ENCODE measurements at places on chromosomes 1 and 21.

DNA sequence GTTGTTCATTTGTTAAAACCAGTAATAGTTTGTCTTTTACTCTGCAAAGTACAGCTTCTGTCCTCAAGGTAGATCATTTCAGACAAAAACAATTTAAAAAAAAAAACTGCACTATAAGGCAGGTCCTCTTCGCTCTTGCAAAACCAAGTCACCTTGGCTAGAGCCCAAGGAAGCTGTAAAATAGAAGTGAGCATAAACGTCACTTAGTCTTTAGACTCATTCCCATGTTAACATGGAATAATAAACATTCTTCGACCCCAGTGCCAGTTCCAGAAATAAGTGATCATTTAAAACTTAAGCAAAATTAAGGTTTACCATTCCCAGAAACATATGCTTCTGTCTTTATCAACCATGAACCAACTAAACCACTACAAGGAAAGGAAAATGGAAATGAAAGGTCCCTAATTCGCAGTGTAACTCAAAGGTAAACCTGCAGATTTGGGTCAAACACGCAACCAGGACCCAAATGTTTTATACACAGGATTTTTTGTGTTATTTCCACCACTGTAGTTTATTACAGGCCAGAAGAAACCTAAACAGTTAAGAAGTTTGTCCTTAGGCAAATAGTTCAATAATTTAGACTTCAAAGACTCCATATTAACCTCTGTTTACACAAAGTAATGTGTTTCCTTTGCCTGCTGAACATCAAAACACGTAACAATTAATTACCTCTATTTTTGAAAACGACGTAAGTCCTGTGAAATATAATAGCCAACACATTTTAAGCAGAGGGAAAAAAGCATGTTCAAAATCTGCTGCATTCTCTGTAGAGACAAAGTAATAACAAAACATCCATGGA is 54.6 kb downstream of the TGFBR3 start:
- no peak for DNase-seq

DNA sequence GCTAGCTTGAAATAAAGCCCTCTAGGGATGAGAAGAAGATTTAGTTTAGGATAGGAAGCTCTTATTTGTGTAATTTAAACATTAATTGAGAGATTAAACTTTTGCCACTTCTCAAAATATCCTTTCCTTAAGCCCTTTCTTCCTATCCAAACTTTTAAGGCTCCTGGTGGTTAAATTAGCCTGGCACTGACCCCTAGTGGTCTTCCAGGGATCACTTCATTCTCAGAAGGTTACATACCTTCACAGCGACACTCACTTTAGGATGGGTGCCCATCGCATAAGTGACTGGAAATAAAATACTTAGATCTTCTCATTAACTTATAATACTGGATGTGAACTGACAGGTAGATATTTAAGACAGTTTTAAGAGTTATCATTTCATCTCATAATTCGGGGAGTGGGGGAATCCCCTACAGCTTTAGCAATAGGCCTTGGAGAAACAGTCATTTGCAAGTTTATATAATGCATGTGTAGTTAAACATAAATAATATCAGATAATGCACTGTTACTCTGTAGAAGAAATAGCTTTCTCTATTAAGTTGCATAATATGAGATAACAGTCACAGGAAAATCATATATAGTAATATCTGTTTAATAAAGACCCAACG is 7.4 kb downstream of the LHX9 start:
- peak; percentile 30 for DNase-seq

GRCh38 chr1:53391982-53392381 is 64.1 kb upstream of the LRP8 start:
- no peak for DNase-seq

- DNase-seq: no peak
Measured at GRCh38 chr1:26784886-26785285, 2.9 kb upstream of the PIGV start.

- no peak for DNase-seq
Measured at GRCh38 chr1:16998589-16998988, 13.1 kb downstream of the ATP13A2 start.

DNA sequence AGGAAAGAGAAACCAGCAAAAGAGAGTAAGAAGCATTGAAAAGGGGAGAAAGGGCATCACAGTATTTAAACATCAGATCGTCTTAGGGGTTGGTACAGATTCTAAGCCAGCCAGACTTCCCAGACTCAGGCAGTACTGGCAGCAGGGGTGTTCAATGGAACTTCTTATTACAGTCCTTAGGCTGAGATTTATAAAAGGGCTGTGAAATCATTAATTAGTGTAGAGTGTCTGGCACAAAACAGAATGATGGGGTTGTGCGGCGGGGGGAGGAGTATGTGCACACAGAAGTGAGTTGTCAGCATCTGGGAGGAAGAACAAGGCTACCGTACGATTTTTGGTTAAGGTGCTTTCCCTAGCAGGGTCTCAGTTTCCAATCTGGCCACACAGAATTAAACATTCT is 38.2 kb downstream of the ARHGEF11 start:
- no peak for DNase-seq

DNA sequence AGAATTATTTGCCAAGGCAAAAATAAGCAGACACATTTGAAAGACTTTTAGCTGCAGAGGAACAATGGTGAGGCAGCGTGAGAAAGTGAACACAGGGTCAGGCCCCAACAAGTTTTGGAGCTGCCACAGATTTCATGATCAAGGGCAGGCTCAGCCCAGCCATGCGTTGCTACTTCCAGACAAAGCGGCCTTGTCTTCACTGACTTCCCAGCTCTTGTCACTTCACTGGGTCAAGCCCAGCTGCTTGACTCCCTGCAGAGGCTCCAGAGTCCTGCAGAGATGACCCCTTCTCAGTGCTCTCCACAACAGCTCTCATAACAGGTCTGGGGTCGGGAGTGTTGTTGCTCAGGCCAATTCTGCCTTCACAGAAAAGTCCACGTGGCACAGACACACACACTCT is 35.8 kb downstream of the HHAT start:
- DNase-seq: peak; percentile 17

DNA sequence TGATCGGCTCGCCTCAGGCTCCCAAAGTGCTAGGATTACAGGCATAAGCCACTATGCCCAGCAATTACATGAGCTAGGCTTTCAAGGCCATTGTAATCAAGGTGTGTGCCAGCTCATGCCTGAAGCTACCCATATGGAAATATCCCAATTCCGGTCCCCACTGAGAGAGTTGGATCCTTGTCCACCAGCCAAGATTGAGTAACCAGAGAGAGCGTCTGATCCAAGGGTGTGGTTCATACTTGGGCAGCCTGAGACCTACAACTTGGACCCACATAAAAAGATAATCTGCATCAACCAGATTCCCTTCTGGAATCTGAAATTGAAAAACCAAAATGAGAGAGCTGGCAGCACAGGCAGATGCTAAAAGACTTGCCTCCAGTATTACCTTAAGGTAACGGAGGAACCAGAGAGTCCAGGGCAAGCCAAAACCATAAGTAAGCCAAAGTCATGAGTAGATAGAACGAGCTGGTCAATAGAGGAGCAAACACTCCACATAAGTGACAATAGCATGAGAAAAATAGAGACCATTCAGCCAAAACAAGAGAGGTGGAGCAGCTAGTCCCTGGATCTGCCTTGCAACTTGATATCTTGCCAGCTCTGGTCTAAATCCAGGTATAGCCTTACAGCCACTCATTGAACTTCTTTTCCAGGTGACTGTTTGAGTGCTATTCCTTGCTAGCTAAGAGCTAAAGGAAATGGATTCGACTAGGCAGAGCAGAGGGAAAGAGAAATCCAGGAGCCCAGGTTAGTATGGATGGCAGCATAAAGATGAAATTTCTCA is 63.8 kb upstream of the ATP1A1 start:
- no peak for DNase-seq

DNA sequence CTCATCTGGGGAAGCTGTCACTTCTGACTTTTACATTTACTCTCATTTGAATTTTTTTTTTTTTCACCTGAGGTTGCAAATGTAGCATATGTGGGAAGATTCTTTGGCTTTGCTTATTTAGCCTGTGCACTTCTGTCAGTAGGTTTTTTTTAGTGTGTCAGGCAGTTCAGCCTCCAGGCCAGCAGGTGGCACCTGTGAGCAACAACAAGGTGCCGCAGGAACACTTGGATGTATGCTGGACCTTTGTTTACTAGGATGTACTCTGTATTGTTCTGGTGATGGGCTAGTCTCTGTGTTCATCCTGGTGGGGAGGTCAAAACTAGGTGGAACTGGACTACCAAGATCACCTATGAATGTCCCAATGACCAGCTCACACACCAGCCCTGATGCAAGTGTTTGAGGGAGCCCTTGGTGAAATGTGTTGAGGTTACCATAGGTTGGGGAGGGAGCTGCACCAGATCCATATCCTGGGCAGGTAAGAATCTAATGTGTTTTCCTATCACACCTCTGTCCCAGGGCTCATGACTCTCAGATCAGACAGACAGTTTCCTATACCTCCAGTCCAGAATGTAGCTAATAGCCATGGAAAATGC is 618.2 kb downstream of the BRINP3 start:
- DNase-seq: no peak

DNA sequence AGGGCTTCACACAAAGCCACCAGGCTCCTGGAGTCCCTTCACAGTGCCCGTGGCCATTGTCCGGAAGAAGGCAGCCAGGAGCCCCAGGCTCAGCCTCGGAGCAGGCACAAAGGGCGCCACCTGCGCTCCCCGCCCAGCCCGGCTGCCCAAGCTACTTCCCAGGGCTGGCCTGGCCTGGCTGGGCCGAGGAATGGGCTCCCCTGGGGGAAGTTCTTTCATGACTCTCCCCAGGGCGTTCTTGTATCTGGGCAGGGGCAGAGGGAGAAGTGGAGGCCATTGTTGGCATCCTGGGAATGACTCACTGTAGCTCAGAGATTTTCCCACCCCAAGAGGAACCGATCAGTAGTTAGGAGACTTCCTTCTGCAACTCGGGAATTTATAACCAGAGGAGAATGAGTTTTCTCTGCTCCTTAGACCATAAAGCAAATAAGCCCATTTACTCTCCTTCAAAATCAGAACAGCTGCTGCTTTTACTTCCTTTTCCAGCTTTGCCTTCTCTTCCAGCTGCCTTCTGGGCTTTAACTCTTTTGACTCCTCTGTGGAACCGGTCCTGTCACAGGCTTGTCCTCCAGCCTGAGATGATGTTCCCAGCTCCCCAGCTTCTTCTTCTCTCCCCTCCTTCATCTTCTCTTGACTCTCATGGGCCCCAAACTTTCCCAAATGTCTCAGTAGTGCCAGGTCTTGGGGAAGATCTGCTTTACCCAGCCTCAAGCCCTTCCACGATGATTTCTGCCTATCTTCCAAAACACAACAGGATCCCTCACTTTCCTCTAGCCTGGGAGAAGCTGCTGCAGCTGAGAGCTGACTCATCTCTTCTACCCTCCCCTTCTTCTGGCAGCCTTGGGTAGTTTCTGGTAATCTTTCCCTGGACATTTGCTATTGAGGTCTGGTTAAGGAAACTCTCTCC is 118.7 kb upstream of the CD34 start:
- peak; percentile 58 for DNase-seq

DNA sequence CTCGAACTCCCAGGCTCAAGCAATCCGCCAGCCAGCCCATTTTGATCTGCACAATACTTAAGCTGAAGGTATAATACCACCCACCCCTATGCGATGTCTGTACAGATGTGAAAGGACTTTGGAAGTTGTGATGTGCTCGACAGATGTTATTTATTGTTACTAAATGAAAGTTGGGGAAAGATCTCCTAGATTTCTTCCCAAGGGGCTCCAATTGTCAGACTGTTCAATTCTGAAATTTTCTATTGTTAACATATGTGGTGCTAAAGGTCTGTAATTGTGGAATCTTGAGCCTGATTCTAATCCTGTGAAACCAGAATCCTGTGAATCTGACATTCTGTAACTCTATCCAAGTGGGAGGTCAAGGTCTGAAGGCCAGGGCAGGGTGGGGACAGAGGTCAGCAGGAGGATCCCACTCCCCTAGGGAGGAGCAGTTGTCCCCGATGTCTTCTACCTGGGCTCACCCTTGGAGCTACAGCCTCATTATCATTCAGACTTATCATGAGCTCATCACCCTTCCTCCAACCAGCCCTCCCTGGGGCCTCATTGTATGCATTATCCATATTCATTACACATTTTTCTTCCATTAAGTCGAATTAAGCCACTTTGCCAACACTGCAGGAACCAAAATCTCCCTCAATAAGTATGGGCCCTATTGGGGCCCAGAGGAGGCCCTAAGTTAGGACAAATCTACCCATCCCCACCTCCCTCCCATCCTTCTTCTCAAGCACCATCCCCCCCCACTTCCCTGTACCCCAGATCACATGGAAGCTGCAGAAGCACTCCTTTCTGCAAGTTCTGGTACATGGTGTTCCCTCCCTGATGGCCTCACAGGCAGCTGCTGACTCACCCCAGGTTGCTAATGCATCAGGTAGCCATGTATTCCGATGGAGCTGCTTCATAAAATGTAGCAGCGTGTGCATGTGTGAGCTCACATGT is 32.3 kb downstream of the SHISAL2A start:
- DNase-seq: no peak

- DNase-seq: no peak
Measured at GRCh38 chr21:33657124-33657820, 15.0 kb downstream of the ITSN1 start.

- no peak for DNase-seq
Measured at GRCh38 chr1:154556422-154556821, 2.0 kb downstream of the UBE2Q1 start.

DNA sequence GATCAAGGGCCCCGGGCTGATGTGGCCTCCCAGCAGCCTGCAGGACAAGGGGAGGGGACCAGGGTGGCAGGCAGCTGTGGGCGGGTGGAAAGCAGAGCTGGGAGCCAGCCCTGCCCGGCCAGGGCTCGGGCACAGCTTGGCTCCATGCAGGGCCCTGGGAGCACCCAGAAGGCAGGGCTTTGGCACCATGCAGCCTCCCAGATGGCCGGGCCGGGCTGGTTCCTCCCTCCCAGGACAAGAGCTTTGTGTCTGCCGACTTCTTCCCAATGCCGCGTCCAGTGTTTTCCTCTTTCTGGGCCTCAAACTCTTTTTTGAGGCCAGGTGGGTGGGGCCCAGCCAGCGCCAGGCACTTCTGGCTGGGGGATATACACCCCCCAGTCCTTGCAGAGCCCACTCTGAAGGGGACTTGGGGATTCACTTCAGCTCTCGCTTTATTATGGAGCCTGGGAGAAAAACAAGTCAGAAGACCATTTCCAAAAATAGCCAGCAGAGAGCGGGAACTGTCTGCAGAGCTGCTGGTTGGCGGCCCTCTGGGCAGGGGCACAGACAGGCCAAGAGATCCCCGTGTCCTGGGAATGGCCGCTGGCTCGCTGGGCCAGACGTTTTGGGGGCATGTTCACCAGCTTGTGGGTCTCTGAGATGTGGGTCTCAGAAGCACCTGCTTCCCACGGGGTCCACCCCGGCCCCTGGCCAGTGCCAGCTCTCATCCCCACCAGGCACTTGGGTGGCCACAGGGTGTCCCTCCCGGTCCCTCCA is 103.8 kb upstream of the ARHGEF16 start:
- peak; percentile 77 for DNase-seq

DNA sequence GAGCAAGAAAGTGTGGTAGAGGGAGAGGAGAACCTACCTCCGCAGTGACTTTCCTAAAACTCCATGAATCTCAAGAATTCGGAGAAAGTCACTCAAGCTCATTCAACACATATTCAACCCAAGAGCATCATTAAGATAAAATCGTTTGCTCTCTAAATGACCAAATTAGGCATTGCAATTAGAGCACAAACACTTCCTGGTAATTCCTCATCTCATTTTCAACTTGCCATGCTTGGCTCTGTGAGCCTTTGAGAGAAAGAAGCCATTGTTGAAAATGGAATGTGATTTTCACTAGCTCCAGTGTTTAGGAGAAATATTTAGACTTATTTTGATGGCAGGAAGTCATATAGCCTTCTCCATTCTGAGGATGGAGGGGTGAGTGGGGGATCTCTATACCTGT is 52.5 kb downstream of the KAZN start:
- no peak for DNase-seq

- no peak for DNase-seq
Measured at GRCh38 chr21:39444421-39445180, 977 bp downstream of the LCA5L start.

GRCh38 chr1:46175243-46175642 is 356 bp downstream of the TSPAN1 start:
- DNase-seq: no peak
